ENCODE measurements at places on chromosomes 5 and 9.

DNA sequence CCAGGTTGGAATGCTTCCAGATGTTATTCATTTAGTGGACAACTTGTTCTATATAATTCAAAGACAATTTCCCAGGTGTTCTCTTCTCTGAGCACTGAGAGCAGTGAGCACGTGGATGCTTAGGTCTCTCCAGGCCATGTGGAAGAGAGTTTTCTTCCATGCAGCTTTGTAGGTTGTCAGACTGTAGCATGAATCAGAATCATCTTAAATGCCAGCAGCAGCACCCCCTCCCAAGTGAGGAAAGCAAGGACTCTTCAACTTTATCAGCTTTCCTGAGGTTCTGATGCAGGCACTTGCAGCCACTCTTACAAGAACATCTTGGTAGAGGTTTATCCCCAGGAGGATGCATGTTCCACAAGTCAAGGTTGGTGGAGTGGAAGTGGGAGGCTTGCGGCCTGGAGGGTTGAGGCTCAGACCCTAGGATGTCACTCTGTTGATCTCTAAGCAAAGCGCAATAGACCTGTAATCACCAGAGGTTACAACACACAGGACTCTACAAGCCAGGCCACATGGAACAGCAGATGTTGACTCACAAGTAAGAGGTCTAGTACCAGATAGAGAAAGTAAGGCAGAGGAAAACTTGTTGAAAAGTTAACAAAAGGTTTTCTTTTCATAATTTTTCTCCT lies 47.7 kb downstream of the UGCG start:
- DNase-seq: no peak

- DNase-seq: no peak
These were observed 230.3 kb downstream of the CRB2 start for GRCh38 chr9:123586275-123586674.

GRCh38 chr9:117092582-117092981 lies 322.3 kb downstream of the ASTN2 start:
- DNase-seq: no peak

DNA sequence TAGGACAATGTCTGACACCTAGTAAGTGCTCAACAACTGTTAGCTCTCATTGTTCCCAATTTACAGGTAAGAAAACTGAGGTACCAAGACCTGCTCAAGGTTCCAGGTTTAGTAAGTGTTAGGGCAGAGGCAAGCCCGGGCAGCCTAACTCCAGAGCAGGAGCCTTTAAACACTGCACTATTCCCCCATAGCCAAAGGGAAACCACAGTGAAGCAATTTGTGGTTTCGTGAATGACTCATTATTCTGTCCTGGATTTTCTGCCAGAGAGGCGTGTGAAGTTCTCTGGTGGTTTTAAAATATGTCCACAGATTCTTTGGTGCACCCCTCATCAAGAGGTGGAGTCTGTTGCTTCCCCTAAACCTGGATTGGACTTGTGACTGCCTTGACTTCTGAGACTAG lies 1.0 kb upstream of the MCC start:
- DNase-seq: peak; percentile 7

- no peak for DNase-seq
These were observed 12.6 kb downstream of the HTR4 start for GRCh38 chr5:148641735-148642134.

- peak; percentile 6 for DNase-seq
These were observed 118.0 kb downstream of the ESM1 start for GRCh38 chr5:54867310-54867944.

DNA sequence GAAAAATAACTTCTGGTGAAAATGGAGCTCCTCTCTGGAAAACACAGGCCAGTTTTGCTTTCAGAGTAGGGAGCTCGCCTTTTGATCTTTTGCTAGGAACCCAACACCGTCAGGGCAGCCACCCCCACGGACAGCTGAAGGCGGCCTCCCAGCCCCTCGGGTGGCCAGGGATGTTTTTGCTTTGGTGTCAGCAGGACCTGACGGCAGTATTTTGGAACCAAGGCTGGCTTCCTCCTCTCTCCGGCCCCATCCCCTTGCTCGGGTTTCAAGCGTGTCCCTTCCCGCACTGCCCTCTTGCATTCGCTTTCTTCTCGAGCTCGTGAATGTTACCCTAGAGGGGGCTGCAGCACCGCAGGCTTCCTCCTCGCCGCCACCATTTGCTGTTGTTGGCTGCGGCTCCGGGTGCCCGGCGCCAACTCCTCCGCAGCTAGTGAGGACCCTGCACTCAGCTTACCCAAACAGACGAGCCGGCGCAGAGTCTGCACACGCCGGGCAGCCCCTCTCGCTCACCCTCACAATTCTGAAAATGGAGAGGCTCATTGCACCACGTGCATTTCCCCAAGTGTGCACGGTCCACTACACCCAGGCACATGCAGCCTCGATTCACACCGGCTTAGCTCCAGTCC lies 35.5 kb upstream of the ADAMTSL1 start:
- DNase-seq: no peak

DNA sequence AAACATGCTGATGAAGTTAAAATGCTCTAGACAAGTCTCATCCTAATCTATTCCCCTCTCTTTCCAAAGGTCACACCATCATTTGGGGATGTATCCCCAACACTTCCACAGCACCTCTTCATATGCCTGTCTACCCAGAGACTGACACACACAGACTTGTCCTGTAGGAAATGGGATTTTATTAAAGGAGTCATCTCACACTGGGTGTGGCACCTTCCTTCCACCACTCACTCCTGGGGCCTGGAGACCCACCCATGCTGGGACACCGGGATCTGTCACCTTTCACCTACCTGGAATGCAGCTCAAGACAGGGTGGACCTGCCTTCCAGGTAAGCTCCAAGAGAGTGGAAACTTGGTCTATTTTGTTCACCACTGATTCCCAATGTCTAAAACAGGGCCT lies 99.4 kb upstream of the HAND1 start:
- no peak for DNase-seq

DNA sequence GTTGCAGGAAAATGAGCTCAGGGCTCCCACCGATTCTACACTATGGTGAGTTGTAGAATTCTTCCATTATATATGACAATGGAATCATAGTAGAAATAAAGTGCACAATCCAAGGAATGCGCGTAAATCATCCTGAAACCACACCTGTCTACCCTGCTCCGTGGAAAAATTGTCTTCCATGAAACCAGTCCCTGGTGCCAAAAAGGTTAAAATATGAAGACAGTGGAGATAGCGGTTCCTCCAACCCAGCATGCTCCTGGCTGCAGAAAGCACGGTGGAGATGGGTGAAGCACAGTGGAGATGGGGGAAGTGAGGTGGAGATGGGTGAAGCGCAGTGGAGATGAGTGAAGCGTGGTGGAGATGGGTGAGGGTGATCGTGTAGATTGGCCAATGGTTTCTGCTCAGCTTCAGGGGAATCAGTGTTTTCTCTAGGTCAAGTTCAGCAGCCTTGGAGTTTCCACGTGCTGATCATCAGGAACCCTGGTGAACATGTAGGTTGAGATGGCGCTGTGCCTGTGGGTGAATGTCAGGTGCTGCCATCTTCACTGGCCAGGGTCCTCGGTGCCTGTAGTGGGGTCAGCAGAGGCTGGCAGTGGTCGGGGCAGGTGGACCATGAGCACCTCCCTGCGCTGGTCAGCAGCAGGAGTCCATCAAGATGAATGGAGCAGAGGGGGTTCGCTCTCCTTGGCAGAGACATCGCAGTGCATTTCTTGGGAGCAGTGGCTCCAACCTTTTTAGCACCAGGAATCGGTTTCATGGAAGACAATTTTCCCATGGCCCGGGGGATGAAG lies 20.3 kb downstream of the PAEP start:
- DNase-seq: no peak

DNA sequence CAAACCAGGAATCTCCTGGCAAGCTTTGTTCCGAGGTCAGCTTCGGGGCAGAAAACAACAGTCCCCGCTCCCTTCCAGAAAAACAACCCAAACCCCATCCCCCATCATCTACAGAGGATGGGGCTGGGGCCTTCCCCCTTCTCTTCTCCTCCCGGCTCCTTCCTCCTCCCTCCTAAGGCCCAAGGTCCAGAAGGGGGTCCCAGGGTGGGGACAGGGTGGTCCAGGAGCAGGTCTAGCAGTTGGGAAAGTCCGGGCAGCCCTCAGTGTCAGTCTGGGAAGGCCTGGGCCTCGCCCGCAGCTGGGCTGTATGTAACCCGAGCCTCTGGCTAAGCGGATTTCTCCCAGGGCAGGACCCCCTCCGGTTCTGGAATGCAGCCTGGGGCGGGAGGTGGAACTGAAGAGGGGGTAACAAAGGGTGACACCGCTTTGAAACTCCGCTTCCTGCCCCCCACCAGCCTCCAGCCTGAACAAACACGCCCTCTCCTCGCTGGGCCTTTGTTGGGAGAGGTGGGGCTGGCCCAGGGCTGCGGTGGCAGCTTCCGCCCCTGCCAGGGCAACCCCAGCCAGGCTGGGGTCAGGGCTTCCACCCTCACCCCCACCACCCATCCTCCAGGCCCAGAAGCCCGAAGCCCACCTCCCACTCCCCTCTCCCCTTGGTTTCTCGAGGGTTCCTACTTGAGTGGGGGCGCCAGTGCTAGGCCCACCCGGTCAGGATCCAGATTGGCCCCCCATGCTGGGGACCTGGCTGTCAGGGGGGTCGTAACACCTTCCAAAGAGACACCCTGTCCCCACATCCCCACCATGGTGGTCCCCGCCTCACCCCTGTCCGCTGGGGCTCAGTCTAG lies 63.5 kb downstream of the C9orf50 start:
- DNase-seq: no peak

DNA sequence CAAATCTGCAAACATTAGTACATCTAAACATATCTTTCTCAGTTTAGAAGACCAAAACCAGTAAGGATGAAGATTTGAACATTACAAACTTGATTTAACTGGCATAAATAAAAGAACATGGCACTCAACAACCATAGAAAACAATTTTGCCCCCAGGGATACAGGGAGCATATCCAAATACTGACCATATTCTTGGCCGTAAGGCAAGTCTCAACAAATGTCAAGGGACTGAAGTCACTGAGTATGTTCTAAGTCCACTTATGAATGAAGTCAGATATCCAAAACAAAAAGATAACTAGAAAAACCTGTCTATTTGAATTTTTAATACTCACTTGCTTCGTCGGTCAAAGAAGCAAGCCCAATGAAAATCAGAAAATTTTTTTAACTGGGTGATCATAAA lies 14.1 kb downstream of the FEM1C start:
- no peak for DNase-seq

GRCh38 chr9:27183701-27184100 lies 74.7 kb downstream of the TEK start:
- DNase-seq: no peak

- DNase-seq: no peak
These were observed 1127.5 kb downstream of the TAF11L14 start for GRCh38 chr5:18761801-18762200.

DNA sequence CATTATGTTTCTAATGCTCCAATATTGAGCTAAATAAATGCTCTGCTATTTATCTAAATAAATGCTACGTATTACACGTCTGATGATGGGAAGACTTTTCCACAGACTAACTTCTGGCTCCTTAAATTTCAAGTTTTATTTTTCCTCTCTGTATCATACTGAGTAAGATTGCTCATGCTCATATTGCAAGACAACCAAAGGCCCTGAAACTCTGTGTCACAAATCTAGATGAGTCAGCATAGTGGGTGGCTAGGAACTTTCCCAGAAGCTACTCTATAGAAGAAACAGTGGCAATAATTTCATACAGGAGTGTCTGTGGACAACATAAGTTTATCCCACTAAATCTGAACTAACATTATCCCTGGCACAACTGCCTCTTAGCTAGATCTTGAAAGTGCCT lies 53.0 kb upstream of the RFX3 start:
- DNase-seq: no peak

DNA sequence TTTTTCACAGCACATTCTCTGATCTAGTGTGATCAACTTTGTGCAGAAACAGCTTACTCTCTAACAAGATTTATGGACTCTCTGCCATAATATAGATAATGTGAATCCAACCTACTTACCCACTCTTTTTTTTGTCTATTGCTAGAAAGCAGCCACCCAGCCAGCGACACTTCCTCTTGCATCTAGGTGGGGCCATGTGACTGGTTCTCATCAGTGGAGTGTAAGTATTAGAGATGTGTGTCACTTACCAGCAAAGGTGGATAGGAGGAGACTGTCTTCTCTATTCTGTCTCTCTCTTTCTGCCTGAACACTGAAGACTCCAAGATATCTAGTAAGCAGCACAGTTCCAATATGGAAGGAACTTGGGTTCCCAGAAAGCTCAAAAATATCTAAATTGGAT lies 174.8 kb downstream of the MCTP1 start:
- no peak for DNase-seq

- no peak for DNase-seq
These were observed 81.6 kb downstream of the NDUFS4 start for GRCh38 chr5:53642061-53642460.

GRCh38 chr5:126752081-126752785 lies 24.7 kb upstream of the LMNB1 start:
- DNase-seq: no peak

GRCh38 chr5:172830275-172830799 lies 3.7 kb upstream of the ERGIC1 start:
- DNase-seq: no peak

DNA sequence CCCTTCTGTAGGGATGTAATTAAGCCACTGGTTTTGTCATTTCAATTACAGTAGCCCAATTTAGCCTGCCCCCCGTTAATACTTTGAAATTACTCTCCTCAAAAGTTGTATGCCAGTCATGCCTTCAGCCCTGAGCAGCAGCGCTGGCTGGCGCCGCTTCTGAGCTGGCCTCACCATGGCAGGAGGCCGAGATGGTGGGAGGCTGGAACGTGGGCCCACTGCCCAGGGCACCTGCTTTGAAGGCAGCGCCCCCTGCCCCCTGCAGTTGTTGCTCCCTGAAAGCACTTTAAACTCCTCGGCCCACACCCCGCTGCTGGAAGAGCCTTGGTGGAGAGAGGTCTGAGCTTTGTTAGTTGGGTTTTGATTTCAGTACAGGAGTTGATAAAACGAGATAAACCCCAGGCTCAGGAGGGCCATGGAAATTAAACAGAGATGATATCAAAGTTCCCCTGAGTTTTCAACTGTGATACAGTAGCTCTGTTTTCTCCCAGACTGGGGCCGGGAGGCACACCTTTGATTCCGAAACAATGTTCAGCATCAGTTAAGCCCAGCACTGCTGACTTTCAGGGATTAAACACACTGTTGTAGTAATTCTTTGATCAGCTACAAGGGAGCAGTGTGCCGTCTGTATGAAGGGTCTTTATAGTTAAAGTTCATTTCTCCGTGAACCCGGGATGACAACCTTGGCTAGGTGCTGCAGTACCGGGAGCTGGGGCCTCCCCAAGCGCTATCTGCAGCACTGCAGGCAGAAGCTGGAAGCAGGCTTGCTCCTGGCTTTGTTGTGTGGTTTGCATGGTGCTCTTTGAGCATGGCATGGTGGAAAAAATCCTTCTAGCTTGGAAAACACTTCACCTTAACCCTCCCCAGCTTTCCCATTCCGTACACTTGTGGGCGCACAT lies 9.5 kb downstream of the MVB12B start:
- DNase-seq: no peak
